ENCODE measurements at places on chromosomes 7 and 10. TPM values are rescaled to one million over a fixed set of nuclear protein-coding genes. Genes with fewer than 3 reads are reported as not detected.

The MYH16 gene
- not detected for total RNA-seq

DNA sequence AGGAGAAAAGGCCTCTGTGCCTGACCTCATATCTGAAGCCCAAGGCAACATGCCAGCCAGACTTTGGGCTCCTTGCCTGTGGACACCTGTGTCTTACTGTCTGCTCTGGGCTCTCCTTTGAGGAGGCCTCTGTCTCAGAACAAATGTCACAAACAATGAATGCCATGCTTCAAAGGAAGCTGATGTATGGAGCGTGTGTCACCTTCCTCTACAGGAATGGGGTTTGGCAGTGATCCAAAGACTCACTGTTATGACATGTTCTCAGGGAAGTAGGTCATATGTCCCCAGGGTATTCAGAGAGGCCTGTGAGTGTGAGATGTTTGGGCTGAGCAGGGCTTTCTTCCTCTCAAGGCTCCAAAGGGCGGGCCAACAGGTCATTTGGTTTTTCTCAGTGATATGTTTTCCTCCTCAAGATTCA, 38.4 kb downstream of the PTPRE start:
- H3K4me1 ChIP-seq, result peaks cover 22% of the 10 kb centered on the region
- H3K27ac ChIP-seq, result no peak overlapping the region
- no peak overlapping the region for H3K4me3 ChIP-seq
- no peaks in the 10 kb centered on the region for H3K27me3 ChIP-seq

DNA sequence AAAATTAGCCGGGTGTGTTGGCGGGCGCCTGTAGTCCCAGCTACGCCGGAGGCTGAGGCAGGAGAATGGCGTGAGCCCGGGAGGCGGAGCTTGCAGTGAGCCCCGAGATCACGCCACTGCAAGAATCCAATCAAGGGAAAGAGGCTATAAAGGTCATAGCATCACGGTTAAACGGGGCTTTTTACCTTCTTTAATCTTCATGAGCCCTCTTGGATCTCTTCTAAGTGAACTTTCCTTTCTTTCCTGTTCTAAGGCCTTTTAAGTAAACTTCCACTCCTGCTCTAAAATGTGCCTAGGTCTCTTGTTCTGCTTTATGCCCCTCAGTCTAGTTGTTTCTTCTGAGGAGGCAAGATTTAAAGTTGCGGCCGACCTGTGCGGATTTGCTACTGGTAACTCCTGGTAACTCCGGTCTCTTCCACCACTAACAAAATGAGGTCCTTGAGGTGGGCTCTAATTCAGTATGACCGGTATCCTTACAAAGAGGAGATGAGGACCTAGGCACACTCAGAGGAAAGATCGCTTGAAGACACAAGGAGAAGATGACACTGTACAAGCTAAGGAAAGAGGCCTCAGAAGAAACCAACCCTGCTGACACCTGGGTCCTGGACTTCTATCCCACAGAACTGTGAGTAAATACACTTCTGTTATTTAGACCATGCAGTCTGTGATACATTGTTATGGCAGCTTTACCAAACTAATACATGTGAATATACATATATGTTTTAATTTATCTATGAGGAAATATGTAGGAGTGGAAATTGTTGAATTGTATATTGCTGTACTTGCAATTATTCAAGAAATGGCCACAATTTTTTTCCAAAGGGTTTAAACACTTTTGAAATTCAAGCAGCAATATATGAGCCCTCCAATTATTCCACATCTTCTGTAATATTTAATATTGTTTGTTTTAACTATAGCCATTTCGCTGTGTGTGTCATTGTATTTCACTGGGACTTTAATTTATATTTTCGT, 331.5 kb upstream of the CNTNAP2 start:
- DNase-seq, result no peak
- no peak overlapping the region for H3K27ac ChIP-seq
- H3K4me3 ChIP-seq, result no peak overlapping the region
- H3K27me3 ChIP-seq, result no peaks in the 10 kb centered on the region

The UNC5B gene
- not detected for total RNA-seq

DNA sequence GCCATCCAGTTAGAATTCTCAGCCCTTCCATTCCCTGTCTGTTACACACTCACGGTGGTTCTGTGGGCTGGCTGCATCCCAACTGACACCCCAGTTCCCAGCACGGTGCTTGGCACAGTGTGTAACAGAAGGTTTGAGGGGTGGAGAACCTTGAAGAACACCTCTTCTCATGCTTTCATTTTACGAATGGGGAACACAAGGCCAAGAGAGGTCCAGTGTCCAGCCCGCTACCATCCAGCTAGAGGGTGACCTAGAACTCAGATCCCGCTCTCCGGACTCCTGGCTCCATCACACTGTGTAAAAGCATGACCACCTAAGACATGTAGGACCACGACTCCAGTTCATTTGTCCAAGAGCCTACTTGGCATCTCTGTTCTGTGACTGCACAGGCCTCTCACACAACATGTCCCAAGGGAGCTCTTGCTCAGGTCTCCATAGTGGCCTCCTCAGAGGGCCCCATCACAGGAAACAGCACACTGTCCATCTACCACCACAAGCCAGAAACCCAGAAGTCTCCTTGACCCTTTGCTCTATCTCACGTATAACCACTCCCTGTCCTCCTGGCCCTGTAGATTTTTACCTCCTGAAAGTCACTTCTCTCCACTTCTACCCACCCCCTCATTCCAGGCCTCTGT, 2.8 kb upstream of the CDH23 start:
- no peaks in the 10 kb centered on the region for H3K36me3 ChIP-seq
- no peak overlapping the region for H3K4me3 ChIP-seq
- peaks cover 17% of the 10 kb centered on the region for H3K4me1 ChIP-seq
- no peak overlapping the region for H3K27ac ChIP-seq
- DNase-seq, result no peak

GRCh38 chr7:70797109-70797514, 334.8 kb upstream of the GALNT17 start:
- H3K4me3 ChIP-seq, result no peak overlapping the region
- no peak for DNase-seq
- peaks cover 22% of the 10 kb centered on the region for H3K4me1 ChIP-seq
- no peaks in the 10 kb centered on the region for H3K27me3 ChIP-seq
- H3K36me3 ChIP-seq, result no peaks in the 10 kb centered on the region

GRCh38 chr10:87000491-87000890, 19.6 kb upstream of the FAM25A start:
- H3K4me3 ChIP-seq, result no peak overlapping the region
- H3K27me3 ChIP-seq, result no peaks in the 10 kb centered on the region
- H3K36me3 ChIP-seq, result no peaks in the 10 kb centered on the region
- no peak for DNase-seq

DNA sequence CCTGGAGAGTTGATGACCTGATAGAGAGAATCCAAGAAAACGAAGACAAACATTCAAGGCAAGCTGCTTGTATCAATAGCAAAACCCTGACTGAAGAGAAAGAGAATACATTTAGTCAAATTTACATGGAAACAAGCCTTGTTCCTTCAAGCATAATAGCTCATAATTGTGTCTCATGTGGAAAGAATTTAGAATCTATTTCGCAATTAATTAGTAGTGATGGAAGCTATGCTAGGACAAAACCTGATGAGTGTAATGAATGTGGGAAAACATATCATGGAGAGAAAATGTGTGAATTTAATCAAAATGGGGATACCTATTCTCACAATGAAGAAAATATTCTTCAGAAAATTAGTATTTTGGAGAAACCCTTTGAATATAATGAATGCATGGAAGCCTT, 18.0 kb downstream of the RBAK start:
- H3K36me3 ChIP-seq, result peaks cover 57% of the 10 kb centered on the region
- no peak overlapping the region for H3K27ac ChIP-seq
- no peaks in the 10 kb centered on the region for H3K4me1 ChIP-seq
- H3K27me3 ChIP-seq, result no peaks in the 10 kb centered on the region

DNA sequence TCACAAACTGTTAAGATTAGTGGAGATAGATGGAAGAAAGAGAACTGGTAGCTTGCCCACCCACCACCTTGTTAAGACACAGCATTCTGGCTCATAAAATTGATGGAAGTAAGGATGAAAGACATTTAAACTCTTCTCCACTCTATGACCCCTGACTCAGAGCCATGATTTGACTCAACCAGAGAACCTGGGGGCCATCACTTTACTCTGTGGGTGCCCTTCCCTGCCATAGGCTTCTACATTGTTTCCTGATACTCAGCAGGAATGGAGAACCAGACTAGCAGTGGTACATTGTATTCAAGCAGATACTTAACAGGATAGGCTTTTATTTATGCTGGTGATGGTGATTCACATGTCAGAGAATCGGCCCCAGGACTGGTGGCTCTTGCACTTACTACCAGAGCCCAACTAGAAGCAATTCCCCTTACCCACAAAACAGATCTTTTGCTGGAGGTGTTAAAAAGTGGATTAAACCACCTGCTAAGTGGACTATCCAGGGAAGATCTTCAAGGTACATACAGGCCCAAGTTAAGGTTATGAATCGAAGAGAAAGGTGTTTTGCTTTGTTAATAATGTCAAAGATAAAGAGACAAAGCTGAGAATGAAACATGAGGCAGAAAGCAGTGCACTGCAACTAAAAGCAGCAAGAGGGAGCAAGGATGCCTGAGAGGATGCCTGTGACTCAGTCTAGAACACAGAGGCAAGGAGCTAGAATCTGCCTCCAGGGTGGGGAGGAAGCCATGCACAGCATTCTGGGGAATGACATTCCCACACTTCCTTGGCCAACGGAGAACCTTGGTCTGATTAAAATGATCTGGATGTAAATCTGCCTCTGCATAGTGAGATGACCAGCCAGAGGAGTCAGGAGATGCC, 36.0 kb upstream of the GLI3 start:
- no peak overlapping the region for H3K27ac ChIP-seq
- H3K4me1 ChIP-seq, result no peaks in the 10 kb centered on the region
- DNase-seq, result no peak
- no peak overlapping the region for H3K4me3 ChIP-seq

DNA sequence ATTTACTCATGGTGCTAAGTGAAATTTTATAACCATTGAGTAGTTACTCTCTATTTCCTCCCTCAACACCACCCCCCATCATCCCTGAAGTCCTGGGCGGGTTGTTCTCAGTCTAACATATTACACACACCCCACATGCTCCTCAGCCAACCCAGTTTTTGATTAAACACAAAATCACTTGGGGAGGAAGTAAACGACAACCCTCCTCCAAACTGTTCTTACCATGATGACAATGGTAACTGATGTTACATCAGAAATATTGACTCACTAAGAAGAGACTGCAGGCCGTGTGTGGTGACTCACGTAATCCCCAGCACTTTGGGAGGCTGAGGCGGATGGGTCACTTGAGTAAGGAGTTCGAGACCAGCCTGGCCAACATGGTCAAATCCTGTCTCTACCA, 44.2 kb downstream of the RAB11FIP2 start:
- no peaks in the 10 kb centered on the region for H3K27me3 ChIP-seq
- H3K4me1 ChIP-seq, result no peaks in the 10 kb centered on the region

The KCNIP2 gene
- total RNA-seq, result 0.77 TPM

The DUSP5 gene
- 64.3 TPM for total RNA-seq

The AKAP9 gene
- total RNA-seq, result 64.8 TPM

The GIMAP8 gene
- 3.8 TPM for total RNA-seq

The GPR15LG gene
- not detected for total RNA-seq

The KNDC1 gene
- total RNA-seq, result not detected

The PNLIPRP3 gene
- not detected for total RNA-seq

DNA sequence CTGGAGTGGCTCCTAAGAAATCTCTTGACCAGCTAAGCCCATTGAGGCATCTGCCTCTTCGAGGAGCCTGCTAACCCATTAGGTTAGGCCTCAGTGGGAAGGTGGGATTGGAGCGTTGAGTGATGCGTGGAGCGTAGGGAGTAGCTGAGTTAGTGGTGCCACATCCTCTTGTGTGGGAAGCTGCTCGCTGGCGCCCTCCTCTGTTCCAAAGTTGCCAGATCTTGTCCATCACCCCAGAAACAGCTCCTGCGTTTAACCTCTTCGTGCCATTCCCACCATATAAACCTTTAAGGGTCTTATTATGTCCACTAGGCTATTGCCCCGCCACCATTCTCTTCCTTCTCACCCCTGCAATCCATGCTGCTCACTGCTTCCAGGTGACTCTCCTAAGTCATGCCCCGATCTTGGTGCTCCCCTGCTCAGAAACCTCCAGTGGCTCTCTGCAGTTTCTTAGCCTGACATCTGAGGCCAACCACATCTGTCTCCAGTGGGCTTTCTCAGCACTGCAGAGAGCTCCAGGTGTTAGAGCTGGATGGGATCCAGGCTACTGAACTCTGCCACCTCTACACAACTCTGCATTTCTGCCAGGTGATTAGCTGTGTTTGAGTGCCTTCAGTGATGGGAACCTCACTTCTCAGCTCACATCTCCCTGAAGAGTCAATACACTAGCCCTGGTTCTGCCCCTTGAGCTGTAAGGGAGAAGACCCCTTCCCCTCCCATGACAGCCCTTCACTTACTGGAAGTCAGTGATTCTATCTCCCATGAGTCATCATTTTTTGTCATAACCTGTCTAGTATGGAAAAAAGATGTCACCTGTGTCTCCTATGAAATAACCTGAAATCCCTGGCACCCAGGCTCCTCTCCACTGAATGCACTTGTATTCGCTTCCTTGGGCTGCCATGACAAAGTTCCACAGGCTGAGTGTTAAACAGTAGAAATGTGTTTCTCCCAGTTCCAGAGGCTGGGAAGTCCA, 65.0 kb upstream of the FGFR2 start:
- no peaks in the 10 kb centered on the region for H3K27me3 ChIP-seq
- no peak overlapping the region for H3K4me3 ChIP-seq
- no peak overlapping the region for H3K27ac ChIP-seq
- H3K36me3 ChIP-seq, result no peaks in the 10 kb centered on the region
- DNase-seq, result no peak

- H3K36me3 ChIP-seq, result no peaks in the 10 kb centered on the region
- peaks cover 13% of the 10 kb centered on the region for H3K27me3 ChIP-seq
- H3K4me1 ChIP-seq, result peaks cover 3% of the 10 kb centered on the region
These were observed 15.5 kb upstream of the CRTAC1 start for GRCh38 chr10:98045785-98046389.

The INPP5F gene
- 6.4 TPM for total RNA-seq

The C10orf62 gene
- total RNA-seq, result not detected

DNA sequence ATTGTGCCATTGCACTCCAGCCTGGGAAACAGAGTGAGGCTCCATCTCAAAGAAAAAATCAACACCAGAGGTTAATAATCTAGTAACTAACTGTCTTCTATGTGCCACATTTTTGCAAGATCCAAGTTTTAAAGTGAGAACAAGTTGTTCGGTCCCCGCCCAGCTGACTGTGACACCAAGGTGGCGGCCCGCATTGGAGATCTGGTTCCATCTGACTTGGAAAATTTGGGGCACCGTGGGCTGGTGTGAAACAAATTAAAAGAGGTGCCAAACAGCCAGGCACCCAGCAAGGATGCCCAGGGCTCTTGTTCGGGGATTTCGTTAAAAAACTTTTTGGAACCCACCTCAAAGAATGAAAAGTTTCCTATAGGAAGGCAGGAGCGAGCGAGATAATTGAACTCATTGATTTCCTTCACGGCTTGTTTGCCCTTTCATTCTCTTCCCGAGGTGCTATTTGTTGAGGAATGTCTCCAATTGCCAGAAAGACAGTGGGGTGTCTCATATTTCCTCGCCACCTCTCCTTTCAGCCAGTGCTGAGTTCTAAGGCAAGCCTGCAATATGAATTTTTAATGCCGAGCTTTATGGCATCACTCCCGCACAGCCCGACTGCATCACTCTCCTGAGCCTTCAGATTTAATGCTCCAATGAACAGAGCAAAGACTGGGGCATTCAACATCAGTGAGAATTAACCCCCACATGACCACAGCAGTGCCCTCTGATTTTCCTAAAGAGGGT, 156.9 kb upstream of the SH2B2 start:
- H3K36me3 ChIP-seq, result peaks cover 7% of the 10 kb centered on the region
- H3K4me1 ChIP-seq, result no peaks in the 10 kb centered on the region
- no peak for DNase-seq
- H3K27me3 ChIP-seq, result no peaks in the 10 kb centered on the region

The HHEX gene
- 0.96 TPM for total RNA-seq

The PHKG1 gene
- total RNA-seq, result 9.7 TPM

Measured in CD4-positive, alpha-beta T cell (primary cell).